ENCODE measurements at places on chromosomes 11 and 22.

DNA sequence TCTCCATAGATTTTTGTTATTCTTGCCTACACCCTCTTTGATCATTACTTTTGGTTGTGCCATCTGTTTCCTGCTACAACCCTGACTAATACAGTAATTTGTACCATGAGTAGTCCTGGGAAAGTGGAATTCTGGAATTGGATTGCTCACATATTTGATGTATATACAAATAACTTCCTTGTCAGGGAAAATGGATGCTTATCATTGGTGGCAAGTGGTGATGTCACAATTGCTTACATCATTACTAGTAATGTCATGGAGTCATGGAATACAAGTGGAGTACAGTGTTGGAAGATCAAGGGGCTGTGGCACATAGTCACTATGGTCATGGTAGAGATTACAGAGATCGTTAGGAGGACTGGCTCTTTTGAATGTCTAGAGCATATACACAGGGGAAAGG is 24.4 kb downstream of the AASDHPPT start:
- DNase-seq: no peak

DNA sequence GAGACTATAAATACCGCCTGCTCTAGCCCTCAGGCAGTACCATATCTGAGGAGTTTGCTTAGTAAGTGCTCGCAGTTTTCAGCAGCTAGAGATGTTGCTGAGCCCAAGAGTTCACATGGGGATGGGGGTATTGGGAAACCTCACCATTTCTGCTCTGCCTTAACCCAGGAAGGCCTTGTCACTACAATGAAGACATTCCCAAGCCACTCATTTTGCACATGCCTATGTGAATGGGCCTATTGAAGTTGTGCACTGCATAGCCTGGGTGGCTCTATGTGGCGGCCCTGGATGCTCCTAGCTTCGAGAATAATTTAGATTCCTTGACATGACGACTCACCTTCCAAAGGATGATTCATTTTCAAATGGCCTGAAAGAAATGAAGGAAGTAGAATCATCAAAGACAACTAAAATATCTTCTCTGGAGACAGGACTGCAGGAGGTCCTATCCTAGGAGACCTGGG is 163.4 kb downstream of the ADAMTS15 start:
- peak; percentile 59 for DNase-seq

GRCh38 chr11:67732045-67732787 is 57.8 kb upstream of the ALDH3B2 start:
- no peak for DNase-seq

DNA sequence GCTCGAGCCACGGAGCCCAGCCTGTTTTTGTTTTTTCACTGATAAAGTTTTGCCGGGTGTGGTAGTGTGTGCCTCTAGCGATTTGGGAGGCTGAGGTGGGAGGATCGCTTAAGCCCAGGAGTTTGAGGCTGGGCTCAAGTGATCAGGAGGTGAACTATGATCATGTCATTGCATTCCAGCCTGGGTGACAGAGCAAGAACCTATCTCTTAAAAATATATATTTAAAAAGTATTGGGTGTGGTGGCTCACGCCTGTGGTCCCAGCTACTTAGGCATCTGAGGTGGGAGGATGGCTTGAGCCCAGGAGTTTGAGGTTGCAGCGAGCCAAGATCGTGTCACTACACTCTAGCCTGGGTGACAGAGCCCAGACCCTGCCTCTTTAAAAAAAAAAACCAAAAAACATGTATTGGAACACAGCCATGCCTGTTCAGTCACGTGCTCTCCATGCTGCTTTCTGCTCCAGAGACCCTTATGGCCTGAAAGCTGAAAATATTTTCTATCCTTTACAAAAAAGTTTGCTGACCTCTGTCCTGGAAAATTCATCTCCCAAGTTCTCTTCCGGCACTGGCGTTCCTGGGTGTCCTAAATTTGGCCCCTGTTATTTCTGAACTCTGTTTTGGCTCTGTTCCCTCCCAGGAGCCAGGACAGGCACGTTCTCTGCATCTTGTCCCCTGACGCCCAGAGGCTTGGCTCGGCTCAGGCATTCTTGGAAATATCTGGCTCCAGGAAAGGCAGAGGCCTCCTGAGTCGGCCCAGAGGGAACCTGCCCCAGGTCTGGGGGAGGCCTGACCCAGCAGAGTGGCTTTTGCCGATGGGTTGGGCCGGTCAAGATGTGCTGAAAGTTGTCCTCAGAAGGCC is 61.3 kb upstream of the PPP6R3 start:
- no peak for DNase-seq

GRCh38 chr11:36167729-36168128 is 121.5 kb downstream of the COMMD9 start:
- no peak for DNase-seq

GRCh38 chr11:107446822-107447431 is 10.7 kb downstream of the CWF19L2 start:
- no peak for DNase-seq

GRCh38 chr22:19629720-19630419 is 84.4 kb upstream of the SEPTIN5 start:
- DNase-seq: peak; percentile 51

GRCh38 chr11:8222820-8223512 is 40.7 kb downstream of the LMO1 start:
- no peak for DNase-seq

- no peak for DNase-seq
These were observed 49.4 kb downstream of the RSF1 start for GRCh38 chr11:77771135-77771534.

DNA sequence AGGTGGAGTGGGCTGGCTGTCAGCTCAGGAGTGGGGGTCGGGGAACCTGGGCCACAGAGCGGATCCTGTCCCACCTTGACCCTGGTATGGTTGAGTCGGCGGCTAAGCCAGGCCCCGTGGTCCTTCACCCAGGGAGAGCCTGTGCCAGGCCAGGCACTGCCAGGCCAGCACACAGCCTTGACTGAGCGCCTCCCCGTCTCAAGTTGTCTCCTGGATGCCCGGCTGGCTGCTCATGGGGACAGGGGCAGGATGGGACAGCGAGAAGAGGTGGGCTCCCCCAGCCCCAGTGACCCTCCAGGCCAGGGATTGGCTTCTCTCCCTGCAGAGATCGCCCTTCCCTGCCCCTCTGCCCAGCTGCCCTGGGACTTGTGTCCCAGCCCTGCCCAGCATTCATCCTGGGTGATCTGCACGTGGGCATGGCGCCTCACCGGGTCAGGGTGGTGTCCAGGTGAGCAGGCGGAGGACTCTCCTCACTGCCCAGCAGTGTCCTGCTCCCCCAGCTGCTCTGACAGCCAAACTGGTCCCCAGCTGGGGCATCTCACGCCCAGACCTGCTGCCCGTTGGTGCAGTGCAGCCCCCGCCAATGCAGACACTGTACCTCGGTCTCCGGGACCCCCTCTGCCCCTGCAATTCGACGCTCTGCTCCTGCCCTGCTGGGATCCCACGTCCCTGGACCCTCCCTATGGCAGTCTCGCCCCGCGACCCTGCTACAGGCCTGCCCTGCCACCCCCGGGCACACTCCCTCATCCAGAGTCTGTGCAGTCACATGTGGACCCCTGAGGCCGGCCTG is 28.8 kb upstream of the CCDC188 start:
- no peak for DNase-seq

GRCh38 chr22:30574095-30574981 is at the start of gene GAL3ST1:
Gene GAL3ST1 (minus strand): TSS chr22:30574665. CDS start chr22:30557392, 17,273 bp downstream.
- DNase-seq: no peak

GRCh38 chr11:129423426-129423825 is 47.8 kb downstream of the BARX2 start:
- DNase-seq: no peak

- no peak for DNase-seq
These were observed 377.3 kb downstream of the TBC1D22A start for GRCh38 chr22:47139790-47140119.

- no peak for DNase-seq
These were observed 326.0 kb downstream of the MN1 start for GRCh38 chr22:27475548-27475897.

- DNase-seq: no peak
These were observed 339.6 kb downstream of the TBC1D22A start for GRCh38 chr22:47102081-47102480.

- DNase-seq: no peak
These were observed 24.1 kb downstream of the DGCR2 start for GRCh38 chr22:19098157-19098556.

- DNase-seq: no peak
These were observed 121.9 kb upstream of the MTMR2 start for GRCh38 chr11:96045622-96046456.
